ENCODE measurements at places on chromosomes 12 and 14.
A peak's percentile ranks its signal among the peaks of the same experiment; 100 is the strongest.

GRCh38 chr14:64636980-64637429 lies 67.2 kb upstream of the PLEKHG3 start:
- no peak for DNase-seq

DNA sequence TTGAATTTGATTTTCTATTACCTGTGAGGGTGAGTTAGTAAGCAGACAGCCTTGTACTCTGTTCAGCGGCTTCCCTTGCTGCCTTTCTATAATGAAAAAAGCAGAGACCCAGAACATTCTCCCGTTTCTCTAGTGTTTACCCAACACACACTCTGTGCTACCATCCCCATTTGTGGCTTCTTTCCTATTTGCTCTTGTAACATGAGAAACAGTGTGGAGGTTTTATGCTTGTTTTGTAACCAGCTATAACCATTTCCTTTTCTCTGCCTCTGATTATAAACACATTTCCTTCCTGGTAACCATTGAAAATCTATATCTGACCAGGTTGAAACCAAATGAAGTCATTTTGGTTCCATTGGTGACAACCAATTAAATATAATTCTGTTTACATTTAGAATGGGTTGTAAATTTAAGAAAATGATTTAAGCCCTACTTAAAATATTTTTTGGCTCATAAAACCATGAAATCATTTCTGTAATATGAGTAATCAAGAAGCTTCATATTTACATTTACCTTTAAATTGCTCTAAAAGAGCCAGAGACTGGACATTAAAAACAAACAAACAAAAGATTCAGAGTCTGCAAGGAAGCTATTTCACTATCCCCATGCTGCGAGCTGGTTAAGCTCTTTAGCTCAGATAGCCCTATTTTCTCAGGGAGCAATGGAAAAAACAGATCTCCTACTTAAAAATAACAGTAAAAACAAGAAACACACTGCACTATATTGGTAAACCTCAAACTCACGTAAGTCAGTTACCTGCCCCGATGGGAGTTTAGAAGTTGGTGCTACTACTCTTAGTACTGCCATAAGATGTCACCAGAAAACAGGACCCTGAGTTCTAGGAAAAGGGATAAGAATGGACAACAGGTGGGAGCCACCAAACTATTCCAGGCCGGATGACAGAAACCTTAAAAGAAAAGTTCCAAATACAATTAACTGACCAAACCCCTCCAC lies 206.5 kb upstream of the EEA1 start:
- no peak for DNase-seq

- no peak for DNase-seq
Observed at GRCh38 chr12:113935459-113935858, 30.7 kb downstream of the RBM19 start.

GRCh38 chr12:103318566-103318965 lies 177.2 kb downstream of the C12orf42 start:
- DNase-seq: no peak

- no peak for DNase-seq
Observed at GRCh38 chr12:42916143-42916542, 326.6 kb upstream of the PRICKLE1 start.

DNA sequence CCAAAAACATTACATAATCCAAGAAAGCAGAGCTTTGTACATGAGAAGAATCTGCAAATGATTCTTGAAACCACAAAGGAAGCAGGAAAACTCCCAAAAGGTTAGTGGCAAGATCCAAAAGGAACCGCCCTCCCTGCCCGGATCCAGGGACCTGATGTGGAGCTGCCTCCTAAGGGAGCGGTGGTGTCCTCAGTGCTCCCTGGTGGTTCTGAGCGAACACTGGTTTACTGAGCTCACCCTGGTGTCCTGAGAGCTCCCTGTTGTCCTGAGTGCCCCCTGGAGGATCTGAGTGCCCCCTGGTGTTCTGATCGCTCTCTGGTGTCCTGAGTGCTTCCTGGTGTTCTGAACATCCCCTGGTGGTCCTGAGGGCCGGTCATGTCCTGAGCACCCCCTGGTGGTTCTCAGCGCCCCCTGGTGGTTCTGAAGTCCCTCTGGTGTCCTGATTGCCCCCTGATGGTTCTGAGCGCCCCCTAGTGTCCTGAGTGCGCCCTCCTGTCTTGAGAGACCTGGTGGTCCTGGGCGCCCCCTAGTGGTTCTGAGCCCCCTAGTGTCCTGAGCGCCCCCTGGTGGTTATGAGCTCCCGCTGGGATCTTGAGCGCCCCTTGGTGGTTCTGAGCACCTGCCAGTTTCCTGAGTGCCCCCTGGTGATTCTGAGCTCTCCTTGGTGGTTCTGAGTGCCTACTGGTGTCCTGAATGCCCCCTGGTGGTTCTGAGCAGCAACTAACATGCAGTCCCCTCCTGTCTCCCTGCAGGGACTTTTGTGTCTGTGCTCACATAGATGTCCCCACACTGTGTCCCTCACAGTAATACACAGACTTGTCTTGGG lies 891.1 kb downstream of the TMEM121 start:
- DNase-seq: no peak

DNA sequence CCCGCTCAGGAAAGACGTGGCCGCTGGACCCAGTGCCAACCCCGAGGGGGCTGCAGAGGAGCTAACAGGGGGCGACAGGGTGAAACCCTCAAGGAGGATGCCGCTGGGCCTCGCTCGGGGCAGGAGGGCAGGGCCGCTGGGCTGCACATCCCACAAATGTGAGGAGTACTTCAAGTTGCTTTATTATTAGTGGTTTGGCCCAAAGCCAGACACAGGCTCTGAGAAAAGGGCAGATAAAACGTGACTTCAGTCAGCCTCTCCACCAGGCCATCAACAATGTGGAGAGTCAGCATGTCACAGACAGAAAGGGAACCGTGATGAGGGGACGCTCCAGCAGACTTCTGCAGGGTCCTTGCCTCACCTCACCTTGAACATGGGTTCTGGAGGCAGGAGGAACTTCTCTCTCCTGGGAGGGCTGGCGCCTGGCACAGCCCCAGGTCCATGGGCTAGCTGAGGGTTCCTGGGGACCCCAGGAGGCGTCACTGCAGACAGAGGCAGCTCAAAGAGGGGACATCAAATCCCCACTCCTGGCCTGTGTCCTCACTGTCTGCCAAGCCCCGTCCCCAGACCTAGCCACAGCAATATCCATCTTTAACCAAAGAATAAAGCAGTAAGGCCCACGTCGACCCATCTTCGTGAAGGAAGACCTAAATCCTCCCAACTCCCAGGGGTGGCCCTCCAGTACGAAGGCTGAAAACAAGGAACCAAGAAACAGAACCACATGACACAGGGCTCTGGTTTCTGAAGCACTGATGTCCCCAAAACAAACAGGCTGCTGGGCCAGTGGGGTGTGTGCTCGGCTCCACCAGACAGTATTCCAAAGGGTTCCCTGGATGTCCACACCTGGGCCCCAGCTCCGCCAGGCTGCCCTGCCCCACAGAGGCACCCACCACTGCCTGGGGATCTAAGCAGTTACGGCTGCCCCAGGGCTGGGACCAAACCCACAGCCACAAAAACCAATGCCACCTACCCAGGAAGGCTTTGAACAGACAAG lies 35.1 kb downstream of the CCDC85C start:
- DNase-seq: peak; percentile 22

DNA sequence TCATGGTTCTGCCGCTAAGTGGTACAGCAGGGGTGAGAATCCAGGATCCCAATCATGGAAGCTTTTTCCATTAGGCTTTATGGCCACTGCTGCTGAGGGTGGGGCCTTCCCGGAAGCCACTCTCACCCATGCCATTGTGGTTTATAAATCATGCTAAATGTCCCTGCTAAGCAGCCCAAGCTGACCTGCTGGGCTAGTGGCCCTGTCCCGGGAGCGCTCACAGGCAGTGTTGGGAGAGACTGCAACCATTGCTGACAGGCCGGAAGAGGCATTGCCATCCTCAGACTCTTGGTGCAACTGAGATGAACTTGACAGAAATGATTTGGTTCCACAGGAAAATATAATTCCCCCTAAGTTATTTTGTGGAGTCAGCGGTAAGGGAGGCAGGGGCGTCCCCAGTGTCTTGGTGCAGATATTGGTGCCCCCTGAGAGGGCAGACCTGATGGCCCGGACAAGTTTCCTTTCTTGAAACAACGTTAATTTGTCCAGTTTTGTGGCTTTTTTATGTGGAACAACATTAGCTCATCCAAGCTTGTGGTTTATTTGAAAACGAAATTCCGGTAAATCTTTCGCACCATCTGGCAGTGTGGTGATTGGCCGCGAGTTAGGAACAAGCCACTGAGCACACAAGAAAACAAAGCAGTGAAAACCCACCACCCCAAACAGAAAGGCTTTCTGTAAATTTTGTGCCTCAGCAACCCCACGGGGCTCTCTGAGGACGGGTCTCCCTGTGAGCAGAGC lies 82.3 kb downstream of the SSPN start:
- DNase-seq: no peak

GRCh38 chr12:112183141-112184021 lies 58.0 kb downstream of the TRAFD1 start:
- no peak for DNase-seq

GRCh38 chr12:67892259-67893021 lies 96.8 kb upstream of the IFNG-AS1 start:
- no peak for DNase-seq

DNA sequence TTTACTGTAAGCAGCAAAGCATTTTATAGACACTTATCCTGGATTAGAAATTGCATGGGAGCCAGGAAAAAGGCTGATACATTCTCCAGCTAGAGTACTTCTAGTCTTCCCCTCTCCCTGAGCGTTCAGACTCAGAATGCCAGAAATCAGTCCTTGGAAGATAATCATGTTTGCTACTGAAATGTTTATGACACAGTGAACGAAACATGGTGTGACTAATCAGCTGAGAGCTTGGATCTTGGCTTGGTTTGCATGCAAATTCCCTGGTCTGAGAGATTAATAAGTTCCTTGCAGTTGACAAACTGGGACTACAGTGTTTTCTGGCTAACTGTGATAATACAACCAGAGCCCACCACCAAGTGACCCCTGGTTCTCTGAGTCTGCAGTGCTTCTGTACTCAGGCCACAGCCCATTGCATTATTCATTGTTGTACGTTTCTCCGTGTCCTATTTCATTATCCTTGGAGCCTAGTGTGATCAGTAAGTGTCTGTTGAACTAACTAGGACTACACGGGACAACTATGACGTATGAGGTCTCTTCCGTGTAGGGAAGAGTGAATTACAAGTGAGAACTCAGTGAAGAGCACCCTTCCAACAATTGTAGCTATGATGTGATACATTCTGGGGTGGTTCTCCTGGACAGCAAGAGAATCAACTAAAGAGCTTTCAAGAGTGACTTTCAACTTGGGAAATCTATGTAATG lies 34.6 kb upstream of the EVL start:
- DNase-seq: no peak

DNA sequence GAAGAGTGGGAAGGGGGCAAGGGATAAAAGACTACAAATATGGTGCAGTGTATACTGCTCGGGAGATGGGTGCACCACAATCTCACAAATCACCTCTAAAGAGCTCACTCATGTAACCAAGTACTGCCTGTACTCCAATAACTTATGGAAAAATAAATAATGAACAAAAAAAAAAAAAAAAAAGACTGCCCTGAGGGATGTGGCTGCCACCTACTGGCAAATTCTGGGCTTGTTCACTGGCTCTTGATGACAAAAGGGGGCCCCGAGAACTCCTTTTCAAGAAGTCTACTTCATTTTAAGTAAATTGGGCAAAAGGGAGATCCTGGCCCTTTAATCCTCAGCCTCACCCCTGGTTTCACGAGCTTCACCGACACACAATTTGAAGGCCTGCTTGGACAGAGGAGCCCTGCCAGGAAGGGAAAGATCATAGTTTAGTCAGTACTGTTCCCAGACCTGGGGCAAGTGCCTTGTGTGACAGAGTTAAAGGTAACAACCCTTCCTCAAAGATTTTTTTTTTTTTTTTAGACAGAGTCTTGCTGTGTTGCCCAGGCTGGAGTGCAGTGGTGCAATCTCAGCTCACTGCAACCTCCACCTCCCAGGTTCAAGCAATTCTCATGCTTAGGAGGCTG lies 26.1 kb upstream of the STAC3 start:
- DNase-seq: no peak

- DNase-seq: no peak
Observed at GRCh38 chr12:45458854-45459807, 243.2 kb downstream of the ANO6 start.

- no peak for DNase-seq
Observed at GRCh38 chr12:15749937-15750336, 39.3 kb downstream of the EPS8 start.

GRCh38 chr12:121117226-121117777 lies 15.4 kb upstream of the P2RX7 start:
- DNase-seq: no peak

DNA sequence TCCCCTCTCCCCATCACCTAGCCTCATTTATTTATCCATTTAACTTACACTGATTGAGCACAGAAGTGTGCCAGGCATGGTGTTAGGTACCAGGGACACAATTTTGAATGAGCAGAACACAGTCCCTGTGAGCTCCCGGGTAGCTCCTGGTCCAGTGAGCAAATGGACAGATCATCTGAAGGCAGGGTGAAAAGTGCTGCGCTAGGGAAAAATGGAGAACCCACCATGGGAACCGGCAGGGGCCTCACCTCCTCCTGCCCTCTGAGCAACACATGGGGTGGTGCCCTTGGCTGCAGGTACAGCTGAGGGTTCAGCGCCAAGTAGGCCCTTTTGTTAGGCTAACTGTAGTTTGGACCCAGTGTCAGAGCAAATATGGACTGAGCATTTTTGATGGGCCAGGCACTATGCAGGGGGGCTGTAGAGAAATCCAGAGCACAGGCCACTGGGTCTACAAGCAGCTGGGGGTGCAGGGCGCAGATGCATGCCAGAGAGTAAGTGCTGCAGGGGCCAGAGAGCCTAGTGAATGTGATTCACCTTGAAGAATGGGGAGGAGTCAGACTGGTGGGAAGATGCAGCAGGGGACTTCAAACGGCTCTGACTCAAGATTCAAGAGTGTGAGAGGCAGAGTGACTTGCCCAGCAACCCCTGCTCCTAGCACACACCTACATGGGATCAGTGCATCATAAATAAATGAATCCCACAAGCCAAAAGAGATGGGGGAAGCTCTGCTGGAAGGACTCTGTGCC lies 28.2 kb downstream of the LTBP2 start:
- peak; percentile 31 for DNase-seq

DNA sequence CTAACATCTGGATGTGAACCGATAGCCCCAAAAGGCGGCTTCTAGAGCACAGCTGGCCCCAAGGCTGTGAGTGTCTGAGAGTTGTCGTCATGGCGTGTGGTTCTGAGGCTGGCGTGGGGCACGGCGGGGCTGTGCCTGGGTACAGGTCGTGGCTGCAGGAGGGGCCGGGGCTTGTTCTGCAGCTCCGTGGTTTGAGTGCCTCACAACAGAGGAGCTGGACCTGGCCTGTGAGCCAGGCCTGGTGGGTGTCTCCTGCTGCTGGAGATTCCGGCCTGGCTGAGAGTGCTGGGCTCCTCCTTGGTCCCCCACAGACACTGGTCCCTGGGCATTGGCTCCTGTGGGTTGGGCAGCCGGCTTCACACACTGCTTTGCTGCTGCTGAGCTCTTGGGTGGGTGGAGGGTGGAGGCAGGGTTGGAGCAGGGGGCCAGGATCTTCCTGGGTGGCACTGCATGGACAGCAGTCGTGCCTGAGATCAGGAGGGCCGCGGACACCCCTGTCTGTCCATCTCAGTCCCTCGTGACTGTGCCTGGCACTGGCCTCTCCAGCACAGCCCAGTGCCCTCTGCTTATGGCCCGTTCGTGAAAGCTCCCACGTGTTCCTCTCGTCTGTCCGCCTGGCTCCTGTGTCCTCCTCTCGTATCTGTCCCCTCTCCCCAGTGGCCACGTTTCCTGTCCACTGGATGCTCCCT lies 31.8 kb upstream of the TEX22 start:
- no peak for DNase-seq
